ENCODE measurements at places on chromosomes 4 and X.

DNA sequence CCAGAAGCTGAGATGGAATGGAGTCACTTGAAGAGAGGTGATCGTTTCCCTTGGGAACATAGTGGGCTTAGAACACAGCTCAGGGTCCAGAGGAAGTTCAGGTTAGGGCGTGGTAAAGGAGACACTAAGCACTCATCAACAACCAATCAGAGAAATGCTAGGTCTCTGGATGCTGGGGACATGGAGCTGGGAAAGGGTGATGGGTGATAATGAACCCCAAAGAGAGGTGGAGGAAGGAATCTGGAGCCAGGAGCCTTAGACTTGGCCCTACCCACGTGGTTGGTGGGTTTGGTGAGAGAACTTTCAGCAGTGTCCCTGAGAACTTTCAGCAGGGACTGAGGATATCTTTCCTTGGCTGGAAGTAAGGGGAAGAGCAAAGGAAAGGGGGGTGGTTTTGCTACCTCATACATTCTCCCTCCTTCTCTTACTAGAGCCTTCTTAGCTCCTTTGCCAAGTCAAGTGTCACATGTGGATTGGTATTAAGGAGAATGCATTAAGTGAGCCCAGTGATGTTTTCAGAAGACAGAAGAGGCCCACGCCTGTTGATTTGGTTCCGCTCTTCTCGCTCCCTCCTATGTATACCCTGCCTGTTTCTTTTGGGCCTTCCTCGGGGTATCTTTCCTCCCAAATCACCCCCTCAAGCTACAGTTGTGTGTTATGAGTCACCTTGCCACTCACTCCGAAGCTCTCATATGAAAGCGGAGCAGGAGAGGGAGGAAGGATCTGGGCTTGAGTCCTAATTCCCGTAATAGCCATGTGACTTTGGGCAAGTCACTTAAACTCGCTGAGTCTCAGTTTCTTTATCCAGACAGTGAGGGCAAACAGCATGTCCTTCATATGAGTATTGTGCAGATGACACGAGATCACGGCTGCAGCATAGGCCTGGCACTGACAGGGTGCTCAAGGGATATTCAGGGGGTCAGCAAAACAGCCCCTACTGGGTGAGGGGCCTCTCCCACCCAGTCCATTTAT lies 63.1 kb downstream of the TSC22D3 start:
- no peak for DNase-seq

DNA sequence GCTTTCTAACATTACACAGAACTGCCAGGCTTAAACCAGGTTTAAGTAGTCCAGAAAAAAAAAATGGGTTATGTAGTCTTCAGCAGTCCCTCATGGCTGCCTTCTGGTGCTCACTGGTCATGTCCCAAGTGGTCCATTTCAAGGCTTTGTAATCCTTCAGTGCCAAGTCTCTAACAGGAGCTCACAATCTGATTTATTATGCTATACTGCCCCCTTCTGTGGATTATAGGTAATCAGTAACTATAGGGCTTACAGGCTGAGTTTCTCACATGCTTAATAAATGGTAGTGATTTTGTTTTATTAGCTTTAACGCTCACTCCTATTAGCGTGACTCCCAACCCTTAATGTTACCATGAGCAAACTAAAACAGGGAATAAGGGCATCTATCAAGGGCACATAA lies 92.5 kb upstream of the EDA2R start:
- no peak for DNase-seq

DNA sequence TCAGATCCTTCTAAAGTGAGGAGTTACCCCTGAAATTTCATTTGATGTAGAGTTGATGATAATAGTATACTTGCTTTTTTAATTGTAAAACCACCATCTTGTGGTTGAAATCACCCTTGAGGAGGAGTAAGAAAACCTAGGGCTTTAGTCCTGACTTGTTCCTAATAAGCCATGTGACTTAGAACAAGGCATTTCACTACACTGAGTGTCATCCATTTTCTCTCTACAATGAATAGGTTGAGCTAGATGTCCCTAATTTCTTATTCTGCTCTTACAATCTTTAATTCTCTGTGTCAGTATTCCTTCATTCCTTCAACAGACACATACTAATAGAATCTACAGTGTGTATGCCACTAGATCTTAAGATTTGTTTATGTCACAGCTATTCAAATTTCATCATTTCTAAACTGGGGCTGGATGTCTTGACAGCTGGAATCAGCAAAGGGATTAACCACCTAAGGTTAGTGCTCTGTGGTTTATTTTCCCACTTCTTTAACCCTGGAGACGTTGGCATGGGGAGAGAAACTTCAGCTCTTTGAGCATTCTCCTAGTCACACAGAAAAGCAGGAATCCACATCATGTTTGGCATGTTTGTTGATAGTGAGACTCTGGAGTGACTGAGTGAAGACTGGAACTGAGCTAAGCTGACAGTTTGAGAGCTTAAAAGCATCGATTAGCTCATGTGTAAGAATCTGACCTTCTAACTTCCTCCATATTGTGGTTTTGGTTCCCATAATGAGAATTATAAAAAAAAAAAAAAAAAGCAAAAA lies 246.3 kb downstream of the NDST4 start:
- DNase-seq = no peak

DNA sequence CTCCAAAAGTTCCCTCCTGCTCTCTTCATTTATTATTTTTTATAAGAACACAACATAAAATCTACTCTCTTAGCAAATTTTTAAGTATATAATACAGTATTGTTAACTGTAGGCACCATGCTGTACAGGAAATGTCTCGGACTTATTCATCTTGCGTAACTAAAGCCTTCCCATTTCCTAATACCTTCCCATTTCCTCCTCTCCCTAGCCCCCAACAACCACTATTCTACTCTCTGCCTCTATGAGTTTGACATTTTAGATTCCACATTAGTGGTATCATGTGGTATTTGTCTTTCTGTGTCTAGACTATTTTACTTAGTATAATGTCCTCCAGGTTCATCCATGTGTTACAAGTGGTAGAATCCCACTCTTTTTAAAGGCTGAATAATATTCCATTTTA lies 15.8 kb upstream of the SYTL4 start:
- no peak for DNase-seq

DNA sequence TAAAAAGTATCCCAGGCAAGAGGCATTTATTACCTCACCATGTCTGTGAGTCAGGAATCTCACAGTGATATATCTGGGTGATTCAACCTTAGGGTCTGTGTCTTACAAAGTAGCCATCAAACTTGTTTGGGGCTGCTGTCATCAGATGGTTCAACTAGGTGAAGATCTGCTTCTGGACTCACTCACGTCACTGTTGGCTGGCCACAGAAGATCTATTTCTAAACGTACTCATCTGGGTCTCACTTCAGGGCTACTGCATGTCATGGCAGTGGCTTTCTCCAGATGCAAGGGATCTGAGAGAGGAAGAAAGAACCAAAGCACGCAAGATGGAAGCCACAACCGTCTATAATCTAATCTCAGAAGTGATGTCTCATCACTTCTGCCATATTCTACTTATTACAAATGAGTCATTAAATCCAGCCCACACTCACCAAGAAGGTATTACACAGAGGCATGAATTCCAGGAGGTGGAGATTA lies 267.8 kb upstream of the ANKRD50 start:
- no peak for DNase-seq

- DNase-seq = no peak
Measured at GRCh38 chrX:12892716-12893115, 13.7 kb upstream of the TLR8 start.

GRCh38 chr4:96186593-96186992 lies 346.7 kb downstream of the PDHA2 start:
- no peak for DNase-seq

DNA sequence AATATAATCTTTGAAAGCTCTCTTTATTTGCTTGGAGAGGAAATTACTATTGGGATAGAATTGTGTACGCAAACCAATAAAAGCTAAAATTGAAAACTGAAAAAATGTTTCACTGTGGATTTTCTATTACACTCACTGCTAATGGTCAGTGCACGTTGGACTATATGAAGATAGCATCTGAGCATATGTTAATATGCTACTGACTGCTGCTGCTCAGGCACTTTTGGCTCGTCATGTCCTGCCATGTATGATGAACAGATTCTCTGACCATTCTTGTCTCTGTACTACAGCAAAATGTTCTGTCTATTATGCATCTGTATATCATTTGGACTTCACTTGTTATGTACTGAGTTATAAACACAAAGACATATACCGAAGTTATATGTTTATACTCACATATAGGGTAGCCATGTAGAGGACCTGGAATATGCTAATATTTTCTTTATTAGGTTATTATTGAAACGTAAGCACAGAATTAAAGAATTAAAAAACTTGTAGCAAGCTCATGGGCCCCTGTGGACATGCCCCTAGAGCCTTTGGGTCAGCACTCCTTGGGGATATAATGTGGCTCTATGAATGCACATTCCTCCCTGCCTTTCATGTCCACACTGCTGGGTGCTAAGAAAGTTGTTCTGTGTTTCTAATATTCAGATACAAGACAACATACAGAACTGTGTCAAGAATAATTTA lies 120.8 kb downstream of the ANK2 start:
- DNase-seq = no peak

DNA sequence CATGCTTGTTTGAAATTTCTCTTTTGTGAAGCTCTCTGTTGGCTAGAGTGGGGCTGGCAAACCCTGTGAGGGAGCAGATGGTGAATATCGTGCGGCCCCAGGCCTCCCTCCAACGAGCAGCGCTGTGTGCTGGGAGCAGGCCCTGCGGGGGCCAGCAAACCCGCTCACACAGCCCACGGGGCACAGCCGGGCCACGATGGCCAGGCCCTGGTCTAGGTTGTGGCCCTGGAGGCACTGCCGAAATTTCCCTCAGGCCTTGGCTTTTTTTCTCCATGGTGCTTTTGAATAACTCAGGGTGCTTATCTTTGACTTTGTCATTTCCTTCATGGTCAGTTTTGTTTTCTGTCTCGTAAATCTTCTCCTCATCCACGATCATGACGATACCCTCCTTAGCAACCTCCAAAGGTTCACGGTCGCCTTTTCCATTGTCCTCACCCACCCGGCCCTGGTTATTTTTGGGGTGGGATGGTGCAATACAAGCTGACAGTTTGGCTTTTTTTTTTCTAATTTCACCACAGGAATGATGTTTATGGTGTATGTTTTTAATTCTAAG lies 20.7 kb downstream of the PCGF3 start:
- no peak for DNase-seq

DNA sequence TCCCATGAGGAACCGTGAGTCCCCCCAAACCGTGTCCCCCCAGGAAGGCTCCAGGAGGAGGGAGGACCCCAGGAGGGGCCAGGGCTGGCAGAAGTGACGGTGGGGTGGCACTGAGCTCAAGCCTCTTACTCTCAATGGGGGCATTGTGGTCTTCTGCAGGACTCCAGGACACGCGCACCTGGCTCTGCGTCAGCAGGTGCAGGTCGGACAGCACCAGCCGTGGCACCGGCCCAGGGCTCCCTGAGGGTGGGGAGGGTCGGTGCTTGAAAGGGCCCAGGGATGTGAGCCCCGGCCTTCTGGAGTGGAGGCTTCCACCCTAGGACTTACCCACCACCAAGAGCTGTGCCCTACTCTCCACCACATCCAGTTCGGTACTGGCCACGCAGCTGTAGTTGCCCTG lies 18.3 kb downstream of the L1CAM start:
- no peak for DNase-seq

- no peak for DNase-seq
Measured at GRCh38 chrX:23805389-23805788, 22.4 kb downstream of the SAT1 start.

DNA sequence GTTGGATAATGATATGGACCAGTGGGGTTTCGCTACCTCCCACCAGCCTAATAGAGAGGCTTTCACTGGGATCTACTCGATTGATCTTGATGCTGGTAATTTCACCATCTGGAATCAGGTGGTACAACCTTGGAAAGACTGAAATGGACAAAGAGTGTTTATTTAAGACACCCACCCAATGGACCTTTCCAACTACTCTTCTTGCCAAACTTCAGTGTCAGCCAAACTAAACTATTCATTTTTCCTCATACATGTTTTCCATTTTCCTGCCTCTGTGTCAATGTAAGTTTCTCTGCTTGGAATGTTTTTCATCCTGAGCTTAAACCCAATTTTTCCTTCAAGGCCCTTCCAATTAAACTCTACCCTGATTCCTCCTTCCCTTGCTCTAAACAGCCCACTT lies 92.6 kb downstream of the LNX1 start:
- no peak for DNase-seq

- no peak for DNase-seq
Measured at GRCh38 chrX:114047558-114047957, 536.3 kb upstream of the HTR2C start.

GRCh38 chr4:5990446-5991160 lies 27.6 kb downstream of the C4orf50 start:
- DNase-seq = no peak

- DNase-seq = no peak
Measured at GRCh38 chr4:8419222-8420041, 21.1 kb downstream of the ACOX3 start.

DNA sequence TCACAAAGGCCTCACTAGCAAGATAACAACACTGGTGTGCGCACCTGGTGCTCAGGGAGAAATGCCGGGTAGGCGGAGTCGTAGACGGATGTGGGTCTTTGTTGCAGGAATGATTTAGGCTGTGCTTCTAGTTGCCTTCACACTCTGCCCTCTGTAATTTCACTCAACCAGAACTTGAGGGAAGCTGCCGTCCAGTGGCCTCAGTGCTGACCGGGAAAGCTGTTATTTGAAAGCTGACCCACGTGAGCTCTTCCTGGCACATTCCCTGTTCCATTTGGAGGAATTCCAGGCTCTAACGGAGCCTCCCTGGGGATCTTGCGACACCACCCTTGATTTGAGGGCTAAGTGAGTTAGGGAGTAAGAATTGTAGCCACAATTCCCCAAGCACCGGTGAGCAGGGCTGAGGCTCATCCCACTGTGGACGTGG lies 15.9 kb downstream of the SH3TC1 start:
- DNase-seq = no peak

DNA sequence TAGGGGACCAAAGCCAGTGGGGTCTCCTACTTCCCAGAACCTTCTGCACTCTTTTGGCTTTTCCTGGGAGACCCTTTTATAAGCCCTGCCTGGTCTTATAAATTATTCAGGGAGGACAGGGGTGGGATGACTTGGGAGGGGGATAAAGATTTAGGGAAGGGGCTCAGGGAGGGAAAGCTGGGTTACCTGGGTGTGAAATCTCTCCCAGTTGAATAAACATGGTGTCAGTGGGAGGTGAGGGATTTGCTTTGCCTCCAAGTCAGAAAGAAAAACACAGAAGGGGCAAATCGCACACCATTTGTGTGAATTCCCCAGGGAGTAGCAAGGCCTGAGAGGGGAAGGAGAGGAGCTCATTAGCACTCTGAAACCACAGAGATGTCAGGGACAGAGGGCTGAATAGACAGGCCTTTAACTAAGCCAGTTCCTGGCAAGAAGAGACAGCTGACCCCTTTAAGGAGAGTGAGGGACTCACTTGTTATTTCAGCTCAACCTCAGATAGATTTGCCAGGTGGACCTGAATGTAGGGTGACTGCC lies at the start of gene RIPPLY1:
RIPPLY1 (minus strand) TSS at position 51 of the 534 bp plus-strand sequence. CDS start 54 bp downstream, outside the sequence.
- DNase-seq = no peak

DNA sequence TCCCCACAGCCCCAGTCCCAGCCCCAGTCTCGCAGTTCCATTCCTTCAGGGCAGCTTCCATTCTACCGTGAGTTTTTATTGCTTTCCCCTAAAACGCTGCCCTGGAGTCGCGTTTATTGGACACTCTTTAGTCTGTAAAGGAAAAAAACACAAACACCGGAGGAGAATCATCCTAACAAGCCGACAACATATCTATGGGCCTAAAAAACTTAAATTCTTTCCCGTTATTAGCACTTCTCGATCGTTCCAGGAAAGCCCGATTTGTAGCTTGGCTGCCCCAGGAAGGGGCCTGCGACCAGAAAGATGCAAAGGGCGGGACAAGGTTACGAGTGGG lies 178.5 kb downstream of the CBR4 start:
- no peak for DNase-seq
